Activated CD4-positive, alpha-beta T cell treated with anti-CD3 and anti-CD28 coated beads, Interleukin-2, amount 50 U/mL, for 4 hours (primary cell): ENCODE measurements at places on chromosomes 5 and 9.

DNA sequence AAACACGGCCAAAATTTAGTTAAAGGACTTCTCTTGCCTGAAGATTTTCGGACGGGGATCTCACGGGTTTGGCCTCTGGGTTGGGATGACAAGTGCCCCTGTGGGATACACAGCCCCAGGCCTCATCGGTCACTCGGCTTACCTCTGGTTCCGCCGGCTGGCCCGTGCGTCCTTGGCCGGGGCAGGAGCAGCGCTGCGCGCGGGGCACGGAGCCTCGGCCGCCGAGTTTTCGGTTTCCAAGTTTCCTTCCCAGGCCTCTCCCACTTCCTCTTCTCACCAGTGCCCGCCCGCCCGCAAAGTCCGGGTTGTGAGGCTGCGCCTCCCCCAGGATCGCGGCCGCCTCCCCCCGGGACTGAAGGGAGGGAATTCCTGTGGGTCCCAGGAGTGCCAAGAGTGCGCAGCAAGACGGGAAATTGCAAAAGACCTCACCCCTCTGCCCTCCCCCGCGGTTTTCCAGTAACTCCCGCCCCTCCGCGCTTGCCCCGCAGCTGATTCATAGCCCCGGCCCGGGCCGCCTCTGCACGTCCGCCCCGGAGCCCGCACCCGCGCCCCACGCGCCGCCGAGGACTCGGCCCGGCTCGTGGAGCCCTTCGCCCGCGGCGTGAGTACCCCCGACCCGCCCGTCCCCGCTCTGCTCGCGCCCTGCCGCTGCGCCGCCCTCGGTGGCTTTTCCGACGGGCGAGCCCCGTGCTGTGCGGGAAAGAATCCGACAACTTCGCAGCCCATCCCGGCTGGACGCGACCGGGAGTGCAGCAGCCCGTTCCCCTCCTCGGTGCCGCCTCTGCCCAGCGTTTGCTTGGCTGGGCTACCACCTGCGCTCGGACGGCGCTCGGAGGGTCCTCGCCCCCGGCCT is at the start of gene OSMR:
Gene OSMR, plus strand, starts transcription at position 487 of the 853 bp plus-strand sequence. CDS start 23,033 bp downstream, outside the sequence.
- DNase-seq, result no peak

DNA sequence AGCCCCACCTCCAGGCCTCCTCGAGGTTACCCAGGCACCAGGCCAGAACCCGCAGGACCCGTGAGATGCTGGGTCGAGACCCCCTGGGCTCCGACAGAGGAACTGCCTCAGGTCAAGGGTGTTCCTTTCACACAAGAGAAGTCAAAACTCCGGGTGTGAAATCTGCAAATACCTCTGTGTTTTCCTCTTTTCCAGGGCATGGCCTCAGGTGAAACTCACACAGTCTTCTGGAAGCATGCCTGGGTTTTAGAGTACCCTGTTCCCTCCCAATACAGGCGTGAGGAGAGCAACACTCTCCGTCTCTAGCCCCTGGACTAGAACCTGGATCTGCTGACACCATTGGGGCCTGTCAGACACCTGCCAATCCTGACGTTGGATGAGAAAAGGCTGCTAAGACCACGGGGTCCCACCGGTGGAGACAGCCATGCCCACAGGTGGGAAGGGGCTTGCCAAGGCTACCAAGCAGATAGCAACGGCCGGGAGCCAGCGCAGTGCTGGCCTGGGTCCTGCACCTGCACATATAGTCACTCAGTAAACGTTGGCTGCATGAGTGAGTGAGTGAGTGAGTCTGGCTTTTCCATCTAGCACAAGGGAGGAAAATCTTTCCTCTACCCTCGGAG is 182.0 kb upstream of the PPP1R26 start:
- DNase-seq, result no peak

DNA sequence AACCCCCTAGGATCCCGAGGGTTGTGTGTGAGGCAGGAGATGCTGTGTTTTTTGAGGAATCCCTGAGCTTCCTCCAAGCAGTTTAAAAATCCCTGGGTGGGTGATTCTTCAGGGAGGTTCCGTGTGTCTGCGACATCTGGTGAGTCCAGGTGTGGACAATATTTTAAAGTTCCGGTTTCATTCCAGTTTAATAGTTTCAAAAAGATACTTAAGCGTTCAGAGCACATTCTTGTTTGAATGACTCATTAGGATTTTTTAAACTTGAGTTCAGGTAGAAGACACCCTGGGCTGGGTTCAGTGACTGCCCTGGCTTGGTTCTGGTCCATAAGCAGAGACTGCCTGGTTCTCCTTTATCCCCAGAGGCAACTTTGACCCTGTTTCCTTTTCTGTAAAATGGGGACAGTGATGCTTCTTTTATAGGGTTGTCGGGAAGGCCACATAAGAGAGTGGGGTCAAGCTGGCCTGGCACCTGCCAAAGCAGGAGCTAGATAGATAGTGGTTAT is 119.2 kb downstream of the RGS3 start:
- DNase-seq, result no peak

- no peak for DNase-seq
These were observed 30.2 kb upstream of the TNIP1 start for GRCh38 chr5:151110992-151111391.

DNA sequence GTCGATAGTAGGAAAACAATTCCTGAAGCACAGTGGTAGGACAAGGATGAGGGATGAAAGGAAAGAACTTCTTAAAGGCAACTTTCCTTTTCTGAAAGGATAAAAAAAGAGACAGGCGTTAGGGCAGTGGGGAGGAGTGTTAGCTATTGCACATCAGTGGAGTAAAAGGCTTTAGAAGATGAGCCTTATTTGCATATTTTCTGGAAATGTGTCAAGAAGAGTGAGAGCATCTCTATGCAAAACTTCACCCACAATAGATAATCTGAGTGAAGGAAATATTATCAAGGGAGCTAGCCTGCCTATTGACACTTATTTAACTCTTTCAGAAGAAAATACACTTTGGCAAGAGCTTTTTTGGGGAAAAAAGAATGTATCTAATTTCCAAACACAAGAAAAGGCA is 151.6 kb downstream of the MACIR start:
- no peak for DNase-seq

DNA sequence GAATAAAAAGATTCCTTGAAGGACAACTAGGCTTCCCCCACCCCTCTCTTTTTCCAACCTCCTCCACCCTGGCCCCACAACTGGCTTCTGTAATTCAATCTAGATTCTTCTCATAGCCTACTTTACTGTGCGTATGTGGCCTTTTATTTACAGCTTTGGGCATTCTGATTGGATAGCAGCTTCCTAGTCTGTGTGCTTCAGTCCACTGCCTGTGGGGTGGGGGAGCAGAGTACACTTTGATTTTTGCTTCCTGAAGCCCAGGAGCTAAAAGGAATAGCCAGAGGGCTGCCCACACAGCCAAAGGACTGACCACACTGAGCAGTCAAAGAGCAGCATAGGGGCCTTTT is 30.4 kb downstream of the RUSC2 start:
- no peak for DNase-seq

DNA sequence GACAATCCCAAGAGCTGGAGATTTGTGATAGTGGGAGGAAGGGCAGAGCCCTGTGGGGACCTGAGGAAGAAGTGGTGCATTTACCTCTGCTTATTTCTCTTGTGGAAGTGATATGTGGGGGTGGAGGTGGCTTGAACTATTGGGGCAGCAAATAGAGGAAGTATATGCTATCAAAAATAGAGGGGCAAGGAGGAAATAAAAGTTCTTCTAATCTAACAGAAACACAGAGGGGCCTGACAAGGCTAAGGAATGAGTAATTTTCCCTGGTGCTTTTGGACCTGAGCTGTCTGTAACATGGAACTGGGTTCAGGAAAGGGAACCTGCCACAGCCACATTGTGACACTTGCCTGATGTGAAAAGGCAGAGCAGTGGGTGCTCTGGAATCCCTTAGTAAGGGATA is 378.6 kb upstream of the KLF4 start:
- no peak for DNase-seq

DNA sequence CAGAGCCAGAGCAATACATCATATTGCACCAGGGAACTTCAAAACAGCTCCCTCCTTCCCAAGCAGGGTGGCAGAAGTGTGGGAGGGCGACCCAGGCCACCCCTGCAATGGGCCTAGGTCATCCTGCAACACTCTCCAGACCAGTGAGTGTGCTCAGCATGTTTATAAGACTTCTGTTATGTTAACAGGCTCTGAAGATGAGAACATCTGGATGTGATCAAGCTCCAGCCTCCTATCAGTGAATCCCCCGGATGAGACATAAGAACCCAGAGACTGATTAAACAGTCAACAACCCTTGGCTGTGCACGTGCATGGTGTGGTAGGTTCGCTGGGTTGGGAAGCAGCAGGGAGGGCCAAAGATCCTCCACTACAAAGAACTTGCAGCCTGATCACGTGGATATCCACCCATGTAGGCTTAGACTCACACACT is 63.3 kb downstream of the ABCA1 start:
- no peak for DNase-seq

DNA sequence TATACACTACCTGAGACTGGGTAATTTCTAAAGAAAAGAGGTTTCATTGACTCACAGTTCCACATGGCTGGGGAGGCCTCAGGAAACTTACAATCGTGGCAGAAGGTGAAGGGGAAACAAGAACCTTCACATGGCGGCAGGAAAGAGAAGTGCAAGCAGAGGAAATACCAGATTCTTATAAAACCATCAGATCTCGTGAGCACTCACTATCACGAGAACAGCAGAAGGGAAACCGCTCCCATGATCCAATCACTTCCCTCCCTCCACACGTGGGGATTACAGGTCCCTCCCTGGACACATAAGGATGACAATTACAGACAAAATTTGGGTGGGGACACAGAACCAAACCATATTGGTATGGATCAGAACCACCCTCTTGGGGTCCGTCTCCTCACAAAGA is 44.2 kb upstream of the SPIN1 start:
- DNase-seq, result no peak

GRCh38 chr5:83151821-83152220 is 74.5 kb downstream of the XRCC4 start:
- DNase-seq, result no peak

- DNase-seq, result no peak
These were observed 122.1 kb upstream of the DMAC1 start for GRCh38 chr9:7921545-7922197.

DNA sequence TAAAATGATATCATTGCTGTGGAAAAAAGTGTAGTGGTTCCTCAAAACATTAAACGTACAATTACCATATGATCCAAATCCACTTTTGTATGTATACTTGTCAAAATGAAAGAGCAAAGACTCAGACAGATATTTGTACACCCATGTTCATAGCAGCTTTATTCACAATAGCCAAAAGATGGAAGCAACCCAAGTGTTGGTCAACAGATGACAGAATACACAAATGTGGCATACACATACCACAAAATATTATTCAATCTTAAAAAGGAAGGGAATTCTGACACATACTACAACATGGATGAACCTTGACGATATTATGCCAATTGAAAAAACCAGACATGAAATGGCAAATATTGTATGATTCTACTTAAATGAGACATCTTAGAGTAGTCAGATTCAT is 524.5 kb upstream of the WWC1 start:
- no peak for DNase-seq

DNA sequence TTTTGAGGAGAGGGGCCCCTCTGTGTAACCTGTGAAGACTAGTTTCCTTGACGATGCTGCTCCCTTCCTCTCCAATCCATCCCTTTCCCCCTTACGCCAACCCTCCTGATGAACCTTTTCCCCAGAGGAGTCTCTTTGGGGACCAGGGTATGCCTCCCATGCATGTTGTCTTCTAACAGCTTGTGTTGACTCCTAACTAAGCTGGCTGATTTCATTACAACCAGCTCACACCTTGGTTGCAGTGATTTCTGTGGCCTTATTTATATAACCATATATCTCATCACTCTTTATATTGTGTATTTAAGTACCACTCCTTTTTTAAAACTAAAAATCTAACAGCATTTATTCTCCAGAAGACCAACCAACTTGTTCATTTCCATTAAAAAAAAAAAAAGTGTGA is 42.5 kb downstream of the SFXN1 start:
- DNase-seq, result no peak

DNA sequence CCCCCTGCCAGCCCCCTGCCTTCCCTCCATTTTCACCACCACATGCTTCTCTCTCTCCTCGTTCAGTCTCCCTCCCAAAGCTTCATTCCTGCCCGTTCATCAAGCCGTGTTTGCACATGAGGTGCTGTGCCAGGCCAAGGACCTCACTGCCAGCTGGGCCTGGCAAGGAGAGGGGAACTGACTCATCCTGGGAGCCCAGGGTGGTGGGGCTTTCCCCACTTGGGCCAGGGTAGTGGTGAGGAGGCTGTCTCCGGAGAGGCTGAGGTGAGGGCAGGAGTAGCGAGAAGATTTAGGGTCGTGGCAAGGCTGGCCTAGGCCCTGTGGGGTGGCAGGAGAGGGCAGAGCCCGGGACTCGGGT is 30.4 kb upstream of the NOTCH1 start:
- DNase-seq, result no peak

DNA sequence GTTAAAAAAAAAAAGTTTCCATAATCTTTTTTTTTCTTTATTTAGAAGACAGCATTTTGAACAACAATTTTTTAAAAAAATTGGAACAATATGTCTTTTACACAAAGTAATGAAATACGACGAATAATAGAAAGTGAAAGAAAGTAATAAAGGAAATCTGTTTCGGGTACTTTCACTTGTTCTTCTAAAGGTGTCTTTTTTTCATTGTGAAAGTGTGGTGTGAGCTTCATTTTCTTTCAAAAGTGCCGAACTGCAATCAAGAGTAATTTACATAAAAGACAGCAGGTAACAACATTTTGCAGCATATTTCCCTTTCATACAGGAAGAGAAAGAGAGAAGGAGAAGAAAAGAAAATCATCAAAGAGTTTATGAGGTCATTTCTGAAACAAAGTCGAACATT is 159.7 kb upstream of the CDH12 start:
- DNase-seq, result no peak

DNA sequence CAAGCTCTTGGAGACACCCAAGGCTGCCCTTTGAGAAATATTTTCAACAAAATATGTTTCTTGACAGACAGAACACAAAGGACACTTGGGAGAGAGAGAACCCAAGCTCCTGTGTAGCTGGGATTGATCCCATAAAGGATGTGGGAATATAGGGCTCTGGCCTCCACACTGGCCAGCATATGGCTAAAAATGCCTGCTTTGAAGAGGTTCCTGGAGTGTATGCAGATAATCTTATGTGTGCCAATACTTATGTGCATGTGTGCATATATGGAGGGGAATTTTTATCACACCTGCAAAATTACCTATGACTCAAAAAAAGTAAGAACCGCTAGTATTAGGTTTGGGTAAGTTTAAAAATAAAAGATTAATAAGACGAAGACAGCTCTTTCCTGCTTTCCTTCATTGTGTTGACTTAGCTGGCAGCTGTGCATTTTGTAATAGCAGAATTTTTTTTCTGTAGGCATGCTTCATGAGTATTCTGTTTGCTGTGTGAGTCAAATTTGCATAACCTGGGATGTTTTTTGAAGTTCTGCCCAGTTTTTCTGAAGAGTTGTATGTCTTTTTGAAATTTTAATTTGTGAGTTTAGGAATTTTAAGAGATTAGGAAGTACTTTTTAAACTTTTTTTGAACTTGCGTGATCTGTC is 42.6 kb downstream of the HACD4 start:
- DNase-seq, result no peak

- no peak for DNase-seq
These were observed 428.0 kb downstream of the PSAT1 start for GRCh38 chr9:78724896-78725295.
